ENCODE measurements at places on chromosomes 11 and 22.

DNA sequence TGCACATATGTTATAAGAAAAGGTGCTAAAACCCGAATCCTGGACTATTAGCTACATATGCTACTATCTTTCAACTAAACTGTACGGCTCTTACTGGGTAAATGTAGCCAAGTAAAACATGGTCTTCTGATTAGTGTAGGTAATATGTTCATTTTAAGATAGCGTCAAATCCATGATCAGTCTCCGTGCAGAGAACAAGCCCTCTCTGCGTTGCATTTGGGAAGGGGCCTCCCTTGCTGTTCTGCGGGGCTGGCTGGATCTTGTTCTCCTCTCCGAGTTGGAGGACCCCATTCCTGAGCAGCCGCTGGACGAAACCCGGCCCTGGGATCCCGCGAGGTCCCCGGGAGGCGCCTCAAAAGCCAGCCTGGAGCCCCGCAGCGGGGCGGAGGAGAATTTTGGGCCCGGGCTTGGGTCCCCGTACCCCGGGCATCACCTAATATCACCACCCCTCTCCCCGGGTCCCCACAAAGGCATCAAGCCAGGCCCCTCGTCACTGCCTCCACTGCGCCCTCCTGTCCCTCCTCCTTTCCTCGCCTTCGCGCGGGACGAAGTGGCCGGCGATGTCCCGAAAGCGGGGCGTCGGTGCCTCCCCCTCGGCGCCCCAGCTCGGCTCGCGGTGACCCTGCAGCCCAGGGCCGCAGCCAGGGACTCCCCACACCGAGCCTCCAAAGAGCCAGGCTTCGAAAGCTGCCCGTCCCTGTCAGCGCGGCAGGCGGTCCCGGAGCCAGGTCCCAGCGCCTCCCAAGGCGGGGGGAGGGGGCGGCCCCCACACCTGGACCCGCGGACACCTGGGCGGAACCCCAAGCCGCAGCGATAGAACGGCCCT lies 54.5 kb upstream of the FBXO3 start:
- no peak for DNase-seq

- DNase-seq = no peak
Measured at GRCh38 chr11:8403310-8403709, 139.6 kb upstream of the LMO1 start.

DNA sequence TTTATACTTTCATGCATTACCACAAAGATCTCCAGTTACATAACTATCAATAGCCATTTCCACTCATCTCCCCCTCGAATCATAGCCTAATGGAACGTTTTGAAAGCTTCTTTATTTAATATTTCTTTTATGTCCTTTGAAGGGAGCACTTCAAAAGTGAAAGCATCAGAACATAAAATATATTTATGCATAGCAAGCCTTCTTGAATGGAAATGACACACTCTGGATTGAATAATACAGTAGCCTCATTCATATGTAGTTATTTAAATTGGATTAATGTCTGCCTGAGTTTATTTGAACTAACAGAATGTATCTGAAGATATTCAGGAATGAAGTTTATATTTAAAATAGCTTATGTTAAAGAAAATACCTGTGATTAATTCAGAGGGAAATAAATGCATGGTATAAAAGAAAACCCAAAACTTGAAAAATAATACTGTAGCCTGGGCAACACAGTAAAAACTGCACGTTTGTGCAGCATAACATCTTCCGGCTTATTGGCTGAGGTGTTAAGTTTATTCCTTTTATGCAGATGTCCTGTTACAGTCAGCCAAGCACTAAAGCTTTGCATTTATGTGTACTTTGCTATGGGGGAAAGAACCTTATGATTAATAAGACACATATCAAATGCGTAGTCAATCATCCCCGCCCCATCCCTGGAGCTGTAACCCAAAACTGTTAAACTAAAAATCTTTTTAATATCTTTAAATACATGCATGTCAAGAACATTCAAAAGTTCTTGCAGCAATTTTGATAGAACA lies 22.0 kb downstream of the OOSP3 start:
- DNase-seq = no peak

DNA sequence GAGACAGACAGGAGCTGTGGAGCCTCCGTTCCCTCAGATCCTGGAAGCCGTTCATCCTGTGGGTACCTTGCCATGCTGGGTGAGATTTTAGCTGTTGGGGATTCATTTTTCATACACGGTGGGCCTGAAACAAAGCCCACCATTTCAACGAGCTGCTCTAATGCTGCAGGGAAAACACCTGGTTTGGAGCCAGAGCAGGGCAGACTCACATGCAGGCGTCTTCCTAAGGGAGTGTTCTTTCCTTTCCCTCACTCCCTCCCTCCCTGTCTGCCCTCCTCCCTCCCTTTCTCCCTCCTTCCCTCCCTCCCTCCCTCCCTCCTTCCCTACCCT lies 52.5 kb downstream of the CD6 start:
- DNase-seq = no peak

- DNase-seq = no peak
Measured at GRCh38 chr22:50090412-50090714, 557 bp downstream of the MOV10L1 start.

GRCh38 chr11:95132956-95133355 lies 43.3 kb downstream of the ENDOD1 start:
- DNase-seq = no peak

DNA sequence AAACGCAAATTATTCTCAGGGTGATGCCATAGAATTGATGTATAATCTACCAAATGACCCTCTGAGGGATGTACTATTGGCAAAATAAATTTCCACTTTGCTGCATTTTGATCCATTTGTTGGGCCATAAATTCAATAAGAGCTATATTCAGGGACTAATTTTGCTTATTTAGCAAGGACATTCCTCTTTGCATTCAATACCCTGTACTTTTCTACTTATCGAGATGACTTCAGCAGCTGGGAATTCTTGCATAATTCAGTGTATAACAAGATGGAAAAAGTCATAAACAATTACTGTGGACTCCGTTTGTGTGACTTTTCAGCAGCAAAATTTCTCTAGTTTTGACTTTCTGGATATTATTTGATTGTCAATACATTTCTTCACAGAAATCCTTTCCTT lies 744.7 kb upstream of the CCDC179 start:
- no peak for DNase-seq

DNA sequence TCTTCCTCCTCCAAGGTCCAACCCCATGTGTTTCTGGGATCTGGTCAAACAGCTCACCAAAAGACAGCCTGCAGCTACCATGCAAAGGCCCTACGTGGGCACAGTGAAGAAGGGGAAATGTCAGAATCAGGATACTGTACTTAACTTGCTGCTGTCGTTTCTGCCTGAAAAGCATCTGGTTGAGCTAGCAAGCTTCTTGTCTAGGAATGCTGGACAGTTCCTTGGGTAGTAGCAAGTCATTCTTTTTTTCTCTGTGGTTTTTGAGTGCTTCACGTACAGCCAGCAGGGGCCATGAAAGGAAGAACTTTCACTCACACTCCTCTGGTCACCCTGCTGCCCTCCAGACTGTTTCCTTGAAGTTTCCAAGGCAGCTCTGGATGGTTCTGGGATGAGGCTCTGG lies 24.7 kb downstream of the RCOR2 start:
- DNase-seq = no peak

GRCh38 chr11:110463153-110463552 lies 33.4 kb downstream of the FDX1 start:
- no peak for DNase-seq

DNA sequence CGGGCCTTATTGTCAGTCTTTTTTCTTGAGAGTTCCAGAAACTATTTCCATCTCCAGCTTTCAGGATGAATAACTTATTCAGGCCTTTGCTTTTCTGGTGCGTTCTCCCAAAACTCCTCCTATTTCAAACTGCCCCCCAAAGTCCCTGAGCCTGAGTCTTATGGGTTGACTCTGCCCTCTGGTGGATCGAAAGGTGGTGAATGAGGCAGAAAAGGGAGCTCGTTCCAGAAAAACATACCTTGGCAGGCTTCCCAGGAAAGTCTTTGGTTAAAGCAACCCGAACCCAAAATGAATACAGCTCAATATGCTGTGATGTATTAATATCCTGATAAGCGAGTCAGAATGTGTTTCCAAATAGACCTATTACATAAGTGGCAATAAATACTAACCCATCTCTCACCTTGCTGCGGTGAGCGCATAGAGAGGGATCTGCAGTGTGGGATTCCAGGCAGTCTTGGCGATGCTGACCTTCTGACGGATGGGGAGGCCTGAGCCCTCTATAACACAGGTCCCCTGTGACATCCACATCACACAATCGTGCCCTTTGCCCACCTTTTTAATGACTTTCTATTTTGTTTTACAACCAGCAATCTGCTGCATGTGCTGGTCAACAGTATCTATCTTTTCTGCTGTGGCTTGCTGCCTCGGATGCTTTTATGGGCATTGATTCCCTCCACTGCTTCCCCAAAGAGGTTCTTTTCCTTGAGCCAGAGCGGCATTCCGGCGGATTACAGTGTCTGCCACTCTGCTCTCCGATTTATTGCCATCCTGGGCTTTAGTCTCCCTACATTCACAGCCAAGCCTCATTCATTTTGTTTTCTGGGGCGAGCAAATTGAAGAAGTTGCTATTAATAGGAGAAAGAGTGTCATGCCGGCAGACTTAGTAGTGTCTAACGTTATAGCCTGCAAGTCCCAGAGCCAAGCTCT lies 756.8 kb downstream of the NTM start:
- DNase-seq = peak; percentile 28

GRCh38 chr11:128341280-128342248 lies 245.8 kb downstream of the ETS1 start:
- DNase-seq = no peak

- no peak for DNase-seq
Measured at GRCh38 chr22:44782363-44782963, 30.1 kb downstream of the ARHGAP8 start.

DNA sequence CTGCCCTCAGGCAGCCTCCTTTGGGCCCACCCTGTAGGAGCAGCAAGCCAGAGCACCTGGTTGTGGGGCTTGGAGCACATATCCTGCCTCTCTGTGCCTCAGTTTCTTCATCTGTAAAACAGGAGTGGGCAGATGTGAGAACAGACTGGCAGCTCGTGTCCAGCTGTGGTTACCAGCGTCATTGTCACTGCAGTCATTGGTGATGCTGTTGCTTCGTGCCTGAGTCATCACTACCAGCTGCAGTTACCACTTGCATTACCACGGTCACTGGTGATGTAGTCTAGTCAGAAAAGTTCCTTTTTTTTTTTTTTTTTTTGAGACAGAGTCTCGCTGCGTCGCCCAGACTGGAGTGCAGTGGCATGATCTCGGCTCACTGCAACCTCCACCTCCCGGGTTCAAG lies 20.4 kb downstream of the RSPH14 start:
- no peak for DNase-seq

DNA sequence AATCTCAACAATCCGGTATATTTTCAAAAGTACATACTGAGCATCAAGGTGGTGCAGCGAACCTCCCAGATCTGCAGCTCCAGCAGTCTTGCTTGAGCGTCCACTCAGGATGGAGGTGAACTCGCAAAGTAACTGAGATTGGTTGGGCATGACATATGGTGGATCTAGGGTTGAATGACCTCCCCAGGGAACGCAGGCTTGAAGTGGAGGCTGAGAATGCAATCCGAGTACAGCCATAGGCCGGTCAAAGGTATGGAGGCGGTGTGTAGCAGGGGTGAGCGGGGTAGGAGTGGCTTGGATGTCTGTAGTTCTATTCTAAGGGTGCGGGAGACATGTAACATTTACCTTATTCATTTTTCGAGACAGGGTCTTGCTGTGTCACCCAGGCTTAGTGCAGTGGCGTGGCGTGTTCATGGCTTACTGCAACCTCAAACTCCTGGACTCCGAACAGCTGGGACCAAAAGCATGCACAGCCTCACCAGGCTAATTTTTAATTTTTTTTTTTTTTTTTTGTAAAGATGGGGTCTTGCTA lies 631 bp upstream of the C22orf39 start:
- DNase-seq = peak; percentile 10

- DNase-seq = no peak
Measured at GRCh38 chr11:34416766-34417165, 22.0 kb upstream of the CAT start.

GRCh38 chr22:23696326-23696851 lies 5.6 kb downstream of the RGL4 start:
- DNase-seq = no peak

DNA sequence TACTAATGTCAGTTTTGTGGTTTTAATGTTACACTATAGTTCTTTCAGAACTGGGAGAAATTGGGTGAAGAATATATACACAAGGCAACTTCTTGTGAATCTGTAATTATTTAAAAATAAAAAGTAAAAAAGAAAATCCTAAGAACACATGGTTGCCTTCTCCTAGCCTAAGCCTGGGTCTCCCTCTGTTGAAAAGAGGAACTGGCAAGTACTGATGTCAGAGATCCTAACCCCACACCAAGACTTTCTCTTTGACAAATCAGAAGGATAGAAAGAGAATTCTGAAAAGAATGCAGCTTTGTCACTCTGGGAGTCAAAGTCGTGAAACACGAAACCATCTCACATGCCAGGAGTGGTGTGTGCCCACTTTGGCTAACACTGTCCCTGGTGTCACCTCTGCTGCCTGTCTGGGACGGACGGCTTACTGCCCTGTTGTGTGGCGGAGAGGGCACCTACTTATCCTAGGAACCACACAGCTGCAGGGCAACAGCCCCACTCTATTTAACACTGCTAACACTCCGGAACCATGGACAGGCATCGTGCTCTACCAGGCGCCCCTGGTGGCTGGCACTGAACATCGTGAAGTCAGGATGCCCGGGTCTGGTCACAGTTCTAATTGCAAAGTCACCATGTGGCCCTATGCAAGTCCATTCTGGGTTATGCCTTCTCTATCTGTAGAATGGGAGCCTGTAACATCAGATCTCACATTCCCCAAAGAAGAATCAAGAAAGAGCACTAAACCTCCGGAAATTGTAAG lies 108.7 kb upstream of the CD82 start:
- DNase-seq = no peak

DNA sequence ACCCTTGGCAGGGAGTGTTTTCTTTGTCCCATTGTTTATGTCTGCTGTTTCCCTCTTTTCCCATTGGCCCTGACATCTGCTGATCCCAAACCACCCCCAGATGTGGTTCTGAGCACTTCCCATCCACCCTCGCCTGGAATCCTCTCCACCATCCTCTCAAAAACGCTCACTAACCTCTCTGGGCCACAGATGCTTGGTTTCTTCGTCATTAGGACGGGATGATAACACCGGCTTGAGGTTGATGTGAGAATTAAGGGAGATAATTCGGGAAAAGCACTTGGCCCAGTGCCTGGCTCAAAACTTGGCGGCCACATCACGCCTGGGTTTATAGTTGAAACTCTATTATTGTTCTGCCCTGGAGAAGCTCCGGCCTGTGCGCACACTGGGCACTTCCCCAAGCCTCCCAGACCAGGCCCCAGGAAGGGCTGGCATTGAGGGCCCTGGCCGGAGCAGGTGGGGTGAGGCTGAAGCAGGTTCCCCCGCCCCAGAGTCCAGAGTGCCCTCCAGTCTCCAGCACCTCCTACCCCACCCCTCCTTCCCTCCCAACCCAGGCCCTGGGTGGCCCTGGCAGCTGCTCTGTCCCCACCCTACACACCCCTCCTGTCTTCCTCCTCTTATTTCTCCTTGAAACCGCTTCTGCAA lies 63.7 kb downstream of the CYTH4 start:
- peak; percentile 16 for DNase-seq

- DNase-seq = no peak
Measured at GRCh38 chr22:45316796-45317526, 7.2 kb downstream of the FAM118A start.

GRCh38 chr22:39236321-39237317 lies 8.2 kb downstream of the PDGFB start:
- DNase-seq = no peak

- no peak for DNase-seq
Measured at GRCh38 chr11:75820645-75821044, 5.6 kb downstream of the UVRAG start.

- peak; percentile 48 for DNase-seq
Measured at GRCh38 chr11:36034551-36035331, 90.9 kb downstream of the LDLRAD3 start.

Data from T1000 (cell line).